ENCODE measurements at places on chromosomes 13 and 19.

DNA sequence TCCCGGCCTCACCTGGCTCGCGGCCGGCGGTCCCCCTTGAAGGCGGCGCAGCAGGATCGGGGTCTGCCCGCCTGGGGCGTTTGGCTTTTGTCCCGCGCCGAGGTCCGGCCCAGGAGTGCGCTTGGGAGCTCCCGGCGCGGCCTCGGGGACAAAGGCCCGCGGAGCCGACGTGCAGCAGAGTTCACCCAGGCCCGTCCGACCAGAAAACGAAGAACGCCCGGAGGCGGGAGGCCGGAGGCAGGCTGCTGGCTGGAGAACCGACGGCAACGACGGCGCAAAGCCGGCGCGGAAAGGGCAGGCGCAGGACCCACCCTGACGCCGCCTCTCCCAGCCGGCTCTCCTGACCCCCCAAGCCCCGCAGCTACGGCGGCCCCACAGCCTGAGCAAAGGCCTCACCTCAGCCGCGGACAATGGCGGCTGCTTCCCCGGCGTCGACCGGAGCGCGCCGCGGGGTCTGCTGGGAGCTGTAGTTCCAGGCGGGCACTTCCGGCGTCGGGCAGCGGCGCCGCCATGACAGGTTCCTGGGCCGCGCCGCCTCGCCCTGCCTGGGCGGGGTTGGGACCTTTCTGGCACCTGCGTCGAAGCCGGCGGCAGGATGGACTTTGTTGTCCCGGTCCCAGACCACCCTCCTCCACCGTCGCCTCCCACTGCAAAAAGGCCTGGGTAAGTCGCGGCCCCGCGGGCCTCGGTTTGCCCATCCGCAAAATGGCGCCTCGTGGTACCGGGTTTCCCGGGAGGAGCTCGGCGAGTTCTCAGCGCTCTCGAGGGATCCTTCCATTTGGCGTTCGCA, at the start of gene ZNF606:
ZNF606 (minus strand) TSS at position 437 of the 790 bp plus-strand sequence. CDS start 1,501 bp downstream, outside the sequence.
- DNase-seq, result peak; percentile 87

DNA sequence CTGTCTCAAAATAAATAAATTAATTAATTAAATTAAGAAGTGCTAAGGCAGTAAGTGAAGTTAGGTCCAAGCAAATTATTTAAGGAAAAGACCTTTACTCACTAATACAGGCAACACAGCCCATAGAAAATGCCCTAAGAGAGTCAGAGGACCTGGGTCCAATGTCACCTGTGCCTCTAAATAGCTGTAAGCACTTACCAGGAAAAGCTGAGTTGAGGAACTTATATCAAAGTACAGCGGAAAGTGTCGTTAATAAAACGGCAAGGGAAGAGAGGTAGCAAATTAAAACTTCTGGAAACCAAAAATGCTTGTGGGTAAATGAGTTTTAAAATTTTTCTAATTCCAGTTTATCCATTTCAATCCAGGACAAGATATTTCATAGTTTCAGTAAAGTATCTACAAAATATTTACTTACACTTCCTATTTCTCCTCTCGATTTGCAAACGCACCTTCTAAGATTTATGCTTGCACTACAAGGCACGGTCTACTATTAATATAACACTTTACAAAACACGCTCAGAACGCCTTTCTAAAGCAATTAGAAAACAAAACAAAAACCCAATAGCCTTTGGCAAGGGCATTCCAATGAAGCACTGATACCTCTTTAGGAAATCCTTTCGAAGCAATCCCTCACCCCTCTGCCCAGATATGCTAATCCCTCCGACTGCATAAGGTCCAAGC, 963 bp downstream of the VPS36 start:
- no peak for DNase-seq

- DNase-seq, result no peak
Measured at GRCh38 chr19:32674153-32674930, 638 bp downstream of the ANKRD27 start.

- DNase-seq, result no peak
Measured at GRCh38 chr19:2412449-2412848, 14.9 kb downstream of the TIMM13 start.

GRCh38 chr13:46751811-46752635, 44.9 kb downstream of the ESD start:
- no peak for DNase-seq

DNA sequence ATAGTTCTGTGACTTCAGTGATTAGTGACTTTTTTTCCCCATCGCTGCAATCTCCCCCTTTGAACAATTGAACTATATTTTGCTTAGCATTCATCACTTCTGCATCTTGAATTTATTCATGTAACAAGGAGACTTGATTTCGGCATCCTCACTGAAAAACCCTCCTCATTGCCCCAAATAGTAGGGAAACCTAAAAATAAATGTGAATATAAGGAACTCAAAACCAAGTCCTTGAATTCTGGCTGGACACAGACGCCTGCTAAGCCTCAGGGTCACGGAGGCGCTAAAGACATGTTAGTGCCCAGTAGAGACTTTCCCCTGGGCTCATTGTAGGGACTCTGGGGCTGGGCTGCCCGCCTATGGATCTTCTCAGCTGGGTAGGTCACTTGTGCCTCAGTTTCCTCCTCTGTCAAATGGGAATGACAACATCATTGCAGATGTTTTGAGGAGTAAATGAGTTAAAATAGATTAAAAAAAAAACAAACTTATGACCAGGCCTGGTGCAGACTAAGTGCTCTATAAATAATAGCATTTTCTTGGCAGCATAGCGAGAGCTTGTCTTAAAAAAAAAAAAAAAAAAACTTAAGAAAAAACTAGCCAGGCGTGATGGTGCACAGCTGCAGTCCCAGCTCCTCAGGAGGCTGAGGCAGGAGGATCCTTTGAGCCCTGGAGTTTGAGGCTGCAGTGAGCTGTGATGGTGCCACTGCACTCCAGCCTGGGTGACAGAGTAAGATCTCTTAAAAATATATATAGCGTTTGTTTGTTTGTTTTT, 1.8 kb upstream of the ADGRE5 start:
- DNase-seq, result no peak

- DNase-seq, result no peak
Measured at GRCh38 chr19:4268816-4269430, 10.1 kb upstream of the SHD start.

GRCh38 chr13:94176561-94176960, 302.9 kb downstream of the DCT start:
- no peak for DNase-seq
